Renal cortex interstitium (tissue), 15 donors: ENCODE measurements at places on chromosomes 16 and 17. TPM values are rescaled to one million over a fixed set of nuclear protein-coding genes. Genes with fewer than 3 reads are reported as not detected.

MEFV gene
- 0.19 TPM for polyA plus RNA-seq

KRT27 gene
- polyA plus RNA-seq = not detected

OR1A1 gene
- polyA plus RNA-seq = 0.05 TPM

DNA sequence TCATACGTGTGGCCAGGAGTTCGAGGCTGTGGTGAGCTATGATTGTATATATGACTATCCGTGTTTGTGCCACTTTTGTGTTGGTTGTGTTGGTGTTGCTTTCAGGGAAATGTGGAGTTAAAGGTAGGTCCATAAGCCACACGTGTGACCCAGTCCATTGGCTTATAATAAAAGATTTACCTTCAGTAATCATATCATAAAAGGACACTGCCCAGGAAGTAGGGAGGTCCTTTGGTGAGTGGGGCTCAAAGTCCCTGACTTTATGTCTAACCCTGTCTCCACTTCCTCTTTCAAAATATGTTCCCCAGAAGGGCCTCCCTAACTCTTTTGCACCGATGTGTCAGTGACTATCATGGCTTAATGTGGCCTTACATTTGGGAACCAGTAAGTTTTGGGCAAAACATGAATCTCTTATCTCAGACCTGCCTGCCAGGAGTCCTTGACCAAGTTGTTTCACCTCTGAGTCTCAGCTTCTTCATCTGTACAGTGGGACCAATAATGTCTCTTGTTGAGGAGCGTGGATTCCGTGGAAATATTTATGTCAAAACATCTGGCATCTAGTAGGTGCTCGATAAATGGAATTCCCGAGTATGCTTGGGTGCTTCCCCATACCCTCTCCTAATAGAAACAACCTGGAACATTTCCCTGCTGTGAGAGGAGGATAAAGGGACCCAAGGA, 4.8 kb downstream of the TNP2 start:
- DNase-seq = no peak

DNA sequence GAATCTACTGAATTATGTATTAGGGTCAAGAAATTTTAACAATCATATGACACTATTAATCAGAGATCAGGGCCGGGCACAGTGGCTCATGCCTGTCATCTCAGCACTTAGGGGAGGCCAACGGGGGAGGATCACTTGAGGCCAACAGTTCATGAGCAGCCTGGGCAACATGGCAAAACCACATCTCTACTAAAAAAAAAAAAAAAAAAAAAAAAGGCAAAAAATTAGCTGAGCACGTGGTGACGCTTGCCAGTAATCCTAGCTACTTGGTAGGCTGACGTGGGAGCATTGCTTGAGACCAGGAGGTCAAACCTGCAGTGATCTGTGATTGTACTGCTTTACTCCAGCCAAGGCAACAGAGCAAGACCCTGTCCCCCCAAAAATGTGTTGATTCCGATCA, 52.5 kb upstream of the CLEC3A start:
- no peak for DNase-seq

GRCh38 chr17:291587-291986, 61.0 kb downstream of the RPH3AL start:
- DNase-seq = no peak

GRCh38 chr16:11429823-11430222, 84.6 kb downstream of the RMI2 start:
- DNase-seq = no peak

GRCh38 chr16:84806256-84806889, 13.4 kb upstream of the CRISPLD2 start:
- DNase-seq = no peak
